Camera-type eye (tissue), 1 donor: ENCODE measurements at places on chromosomes 16 and 17. TPM values are rescaled to one million over a fixed set of nuclear protein-coding genes. Genes with fewer than 3 reads are reported as not detected.

The MYL4 gene
- total RNA-seq: 34.5 TPM

The EVPLL gene
- 0.33 TPM for total RNA-seq

The CDH16 gene
- not detected for total RNA-seq

The NPTX1 gene
- total RNA-seq: 12.9 TPM

The KRT12 gene
- total RNA-seq: 50.0 TPM

The CASKIN2 gene
- total RNA-seq: 23.3 TPM

The USP43 gene
- 12.1 TPM for total RNA-seq

The CNTROB gene
- total RNA-seq: 30.6 TPM

The CD300A gene
- 1.8 TPM for total RNA-seq

The USB1 gene
- total RNA-seq: 21.2 TPM

The MT4 gene
- total RNA-seq: not detected

The ANKS4B gene
- 0.05 TPM for total RNA-seq

The TEKT5 gene
- total RNA-seq: 0.44 TPM

The MYH1 gene
- total RNA-seq: 3.8 TPM

The QPRT gene
- total RNA-seq: 21.7 TPM

The MFAP4 gene
- 84.2 TPM for total RNA-seq

The TNP2 gene
- not detected for total RNA-seq

The RNF157 gene
- total RNA-seq: 24.4 TPM

The SPNS3 gene
- total RNA-seq: 0.49 TPM

The NPW gene
- total RNA-seq: 2.0 TPM

The ZG16 gene
- total RNA-seq: not detected

The NPIPA5 gene
- not detected for total RNA-seq

The ST6GALNAC1 gene
- total RNA-seq: 2.0 TPM

The PMP22 gene
- total RNA-seq: 120 TPM

The LAT gene
- total RNA-seq: 2.9 TPM

The RBL2 gene
- 135 TPM for total RNA-seq

The MMP2 gene
- total RNA-seq: 248 TPM

The PDIA2 gene
- 2.1 TPM for total RNA-seq

The PRPSAP2 gene
- 95.4 TPM for total RNA-seq

The LRRC46 gene
- total RNA-seq: 0.16 TPM

The HBM gene
- total RNA-seq: 15.4 TPM

The GRAP gene
- 2.5 TPM for total RNA-seq

The TP53 gene
- 27.9 TPM for total RNA-seq

The SLFN14 gene
- 1.0 TPM for total RNA-seq

The PMFBP1 gene
- 3.1 TPM for total RNA-seq

The SLC52A1 gene
- total RNA-seq: not detected

The CDT1 gene
- total RNA-seq: 7.9 TPM

The CCDC78 gene
- 1.0 TPM for total RNA-seq

The CPNE7 gene
- total RNA-seq: 2.0 TPM

The CTRB1 gene
- not detected for total RNA-seq

The FAM20A gene
- total RNA-seq: 7.8 TPM

The DRC7 gene
- total RNA-seq: 0.16 TPM

The PAGR1 gene
- 62.8 TPM for total RNA-seq

The OR1A1 gene
- total RNA-seq: not detected

The CNTNAP1 gene
- 20.9 TPM for total RNA-seq

The CYBC1 gene
- total RNA-seq: 54.4 TPM

The UBALD1 gene
- total RNA-seq: 6.1 TPM

The SPNS2 gene
- total RNA-seq: 22.5 TPM

The MARVELD3 gene
- 1.9 TPM for total RNA-seq

The METRN gene
- 41.1 TPM for total RNA-seq

The KRTAP1-5 gene
- not detected for total RNA-seq

The SALL1 gene
- total RNA-seq: 5.9 TPM

The TERB1 gene
- total RNA-seq: not detected

The PNMT gene
- 1.2 TPM for total RNA-seq

The ALDH3A2 gene
- 135 TPM for total RNA-seq

The CX3CL1 gene
- 12.3 TPM for total RNA-seq

The ATAD5 gene
- 8.5 TPM for total RNA-seq
